ENCODE measurements at places on chromosomes 2 and 18. TPM values are rescaled to one million over a fixed set of nuclear protein-coding genes. Genes with fewer than 3 reads are reported as not detected.

BOK gene
- total RNA-seq = 49.6 TPM

RGPD5 gene
- total RNA-seq = 57.3 TPM

GRCh38 chr18:58649966-58650816, 21.1 kb upstream of the MALT1 start:
- no peak for DNase-seq

DNA sequence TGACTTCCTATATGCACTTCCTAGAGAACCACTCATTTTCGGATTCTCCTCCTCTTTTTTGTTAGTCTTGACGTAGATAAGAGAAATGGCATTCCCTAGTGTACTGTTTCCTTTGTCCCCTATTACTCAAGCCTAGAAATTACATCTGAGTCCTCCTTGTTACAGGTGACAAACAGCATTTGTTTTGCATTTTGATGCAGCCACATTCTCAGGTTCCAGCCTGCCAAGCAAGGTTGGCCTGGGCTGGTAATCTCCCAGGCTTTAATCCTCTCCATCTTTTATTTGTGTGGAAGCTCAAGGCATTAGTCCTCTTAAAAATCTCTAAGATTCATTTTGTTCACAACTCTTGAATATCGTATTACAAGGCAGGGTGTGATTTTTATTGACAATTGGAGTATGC, 318.0 kb upstream of the NRP2 start:
- DNase-seq = no peak

Data from tibial nerve (tissue), 4 donors.